ENCODE measurements at places on chromosomes 5 and 9. TPM values are rescaled to one million over a fixed set of nuclear protein-coding genes. Genes with fewer than 3 reads are reported as not detected.

GRCh38 chr9:134875371-134875770, 5.2 kb upstream of the FCN2 start:
- H3K36me3 ChIP-seq: no peaks in the 10 kb centered on the region
- H3K27me3 ChIP-seq: no peaks in the 10 kb centered on the region
- no peak overlapping the region for H3K4me3 ChIP-seq
- H3K4me1 ChIP-seq: no peaks in the 10 kb centered on the region
- DNase-seq: no peak

DNA sequence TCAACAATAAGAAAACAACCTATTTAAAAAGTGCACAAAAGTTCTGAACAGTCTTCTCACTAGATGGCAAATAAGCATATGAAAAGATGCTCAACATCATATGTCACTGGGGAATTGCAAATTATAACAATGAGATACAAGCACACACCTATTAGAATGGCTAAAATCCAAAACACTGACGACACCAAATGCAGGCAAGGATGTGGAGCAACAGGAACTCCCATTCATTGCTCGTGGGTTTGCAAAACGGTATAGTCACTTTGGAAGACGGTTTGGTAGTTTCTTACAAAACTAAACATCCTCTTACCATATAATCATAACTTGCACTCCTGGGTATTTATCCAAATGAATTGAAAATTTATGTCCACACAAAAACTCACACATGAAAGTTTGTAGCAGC, 100.9 kb upstream of the TBC1D2 start:
- H3K36me3 ChIP-seq: no peaks in the 10 kb centered on the region
- no peak overlapping the region for H3K4me3 ChIP-seq
- H3K27me3 ChIP-seq: no peaks in the 10 kb centered on the region

- no peaks in the 10 kb centered on the region for H3K4me1 ChIP-seq
- H3K4me3 ChIP-seq: no peak overlapping the region
- H3K36me3 ChIP-seq: no peaks in the 10 kb centered on the region
- no peak for DNase-seq
Observed at GRCh38 chr5:158952951-158953350, 146.8 kb downstream of the EBF1 start.

GRCh38 chr5:112355058-112355685, 63.9 kb downstream of the EPB41L4A start:
- H3K4me3 ChIP-seq: no peak overlapping the region
- no peak for DNase-seq
- H3K4me1 ChIP-seq: no peaks in the 10 kb centered on the region
- H3K36me3 ChIP-seq: no peaks in the 10 kb centered on the region
- H3K27ac ChIP-seq: no peak overlapping the region
- H3K27me3 ChIP-seq: no peaks in the 10 kb centered on the region

GRCh38 chr9:14331120-14331519, 17.2 kb upstream of the NFIB start:
- peaks cover 13% of the 10 kb centered on the region for H3K4me1 ChIP-seq
- no peak overlapping the region for H3K4me3 ChIP-seq
- no peaks in the 10 kb centered on the region for H3K36me3 ChIP-seq

Gene CBY3
- total RNA-seq: 0.66 TPM

Gene LRRC19
- not detected for total RNA-seq

Gene NR6A1
- total RNA-seq: 2.1 TPM

Gene FCN1
- 1.4 TPM for total RNA-seq

Gene KIAA0825
- total RNA-seq: 3.8 TPM

Gene PLEKHG4B
- total RNA-seq: 0.49 TPM

Gene CATSPER3
- total RNA-seq: not detected
